T follicular helper cell (primary cell): ENCODE measurements at places on chromosomes 16 and 17.

DNA sequence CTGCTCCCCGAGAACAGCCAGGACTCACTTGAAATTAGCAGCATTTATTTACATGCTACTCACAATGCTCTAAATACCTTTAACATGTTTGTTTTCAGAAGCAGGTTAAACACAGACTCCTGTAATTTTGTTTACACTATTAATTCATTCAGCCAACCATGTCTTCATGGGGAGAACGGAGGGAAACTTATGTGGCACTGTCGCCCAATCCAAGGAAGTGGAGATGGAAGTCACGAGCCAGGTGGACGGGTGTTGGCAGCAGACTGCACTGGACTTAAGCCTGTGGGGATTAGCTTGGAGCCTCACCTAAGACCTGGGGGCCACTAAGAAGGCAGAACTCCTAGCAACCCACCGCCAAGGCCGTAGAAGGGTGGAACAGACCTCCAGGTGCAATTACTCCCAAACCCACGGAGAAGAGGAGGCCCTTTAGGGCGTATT, 8.8 kb upstream of the GFAP start:
- no peak for DNase-seq

GRCh38 chr16:17340804-17341203, 130.0 kb downstream of the XYLT1 start:
- no peak for DNase-seq

DNA sequence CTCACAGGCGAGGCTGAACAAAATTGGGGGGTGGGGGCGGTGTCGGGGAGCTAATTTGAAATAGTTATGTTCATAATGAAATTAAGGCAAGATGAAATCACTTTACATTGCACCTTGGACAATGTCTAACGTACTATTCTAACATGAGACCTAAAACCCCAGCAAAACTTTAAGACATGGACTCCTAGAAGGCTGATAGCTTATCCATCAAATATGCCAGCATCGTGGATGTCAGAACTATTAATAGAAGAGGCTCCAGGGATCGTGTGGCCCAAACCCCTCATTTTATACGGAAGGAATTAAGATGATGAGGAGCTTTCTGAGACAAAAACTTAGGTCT, 279.6 kb downstream of the SOX9 start:
- no peak for DNase-seq

DNA sequence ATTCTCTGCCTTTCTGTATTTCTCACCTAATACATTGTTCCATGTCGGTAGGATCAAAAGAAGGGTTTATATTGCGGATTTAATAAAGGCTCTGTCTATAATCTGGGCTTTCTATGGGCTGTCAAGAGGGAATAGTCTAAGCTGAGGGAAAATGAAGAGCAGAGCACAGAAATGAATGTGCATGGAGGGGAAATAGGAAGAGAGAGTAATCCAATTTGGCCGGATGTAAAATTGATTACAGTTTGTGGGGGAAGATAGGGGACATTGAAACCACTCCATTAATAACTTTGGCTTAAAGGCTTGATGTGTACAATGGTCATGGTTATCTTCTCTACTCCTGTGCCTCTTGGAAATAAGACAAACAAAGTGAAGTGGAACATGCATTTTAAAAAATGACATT, 334.2 kb upstream of the CDH8 start:
- no peak for DNase-seq

DNA sequence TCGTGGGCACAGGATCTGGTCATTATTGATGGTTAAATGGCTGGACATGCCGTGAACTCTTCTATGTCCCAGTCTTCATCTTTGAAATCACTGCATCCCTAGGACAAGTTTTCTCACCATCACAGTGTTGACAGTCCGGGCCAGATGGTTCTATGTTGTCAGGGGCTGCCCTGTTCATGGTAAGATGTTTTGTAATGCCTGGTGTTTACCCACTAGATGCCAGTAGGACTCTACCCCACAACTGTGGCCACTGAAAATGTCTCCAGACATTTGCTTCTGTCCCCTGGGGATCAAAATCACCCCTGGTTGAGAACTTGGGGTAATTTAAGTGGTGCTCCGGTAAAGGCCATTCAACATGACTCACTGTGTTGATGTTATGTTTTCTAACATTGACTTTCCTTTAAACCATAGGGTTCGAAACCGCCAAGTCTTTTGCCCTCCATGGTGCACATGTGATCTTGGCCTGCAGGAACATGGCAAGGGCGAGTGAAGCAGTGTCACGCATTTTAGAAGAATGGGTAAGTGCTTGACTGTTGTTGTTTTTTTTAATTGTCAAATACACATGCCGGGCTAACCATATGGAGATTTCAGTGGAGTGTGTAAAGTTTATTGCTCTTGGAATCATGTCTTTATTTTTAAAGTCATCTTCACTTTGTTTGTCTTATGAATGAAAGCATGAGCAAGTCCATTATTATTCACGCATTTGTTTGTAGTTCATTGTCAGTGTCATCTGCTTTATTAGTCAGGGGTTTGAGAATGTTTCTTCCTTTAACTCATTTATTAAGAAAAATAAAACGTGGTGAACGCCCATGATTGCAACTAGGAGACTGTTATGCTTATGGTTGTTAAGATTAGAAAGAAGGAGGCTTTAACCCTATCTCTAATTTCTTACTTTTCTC, 64.6 kb downstream of the WWOX start:
- DNase-seq = no peak

- no peak for DNase-seq
These were observed 57.2 kb downstream of the SOCS1 start for GRCh38 chr16:11198828-11199227.

GRCh38 chr17:47620503-47621245, 29.0 kb upstream of the KPNB1 start:
- DNase-seq = no peak

DNA sequence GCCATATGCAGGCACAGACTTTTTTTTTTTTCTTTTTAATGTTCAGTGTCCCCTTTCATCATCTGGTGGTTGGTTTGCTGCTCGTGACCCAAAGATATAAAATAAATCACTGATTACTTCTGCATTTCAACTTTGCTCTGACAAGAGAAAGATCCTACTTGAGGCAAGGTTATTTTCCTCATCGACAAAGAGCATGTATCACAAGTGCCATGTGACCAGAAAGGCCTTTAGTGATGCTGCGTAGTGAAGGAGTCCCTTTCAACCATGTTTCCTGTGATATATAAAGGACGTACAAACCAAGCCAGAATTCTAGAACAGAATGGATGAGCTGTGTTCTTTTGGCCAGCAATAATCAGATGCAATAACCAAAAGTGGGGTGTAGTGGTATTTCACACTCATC, 323.4 kb upstream of the PSMD7 start:
- DNase-seq = no peak

GRCh38 chr17:73170324-73170723, 5.5 kb downstream of the SSTR2 start:
- no peak for DNase-seq

GRCh38 chr16:80671281-80671849, 130.6 kb downstream of the DYNLRB2 start:
- DNase-seq = no peak

- no peak for DNase-seq
These were observed 20.4 kb upstream of the TMEM98 start for GRCh38 chr17:32907583-32907982.

GRCh38 chr17:19939993-19940721, 37.5 kb downstream of the AKAP10 start:
- DNase-seq = no peak

GRCh38 chr17:83041305-83041704, 38.1 kb upstream of the METRNL start:
- DNase-seq = no peak

DNA sequence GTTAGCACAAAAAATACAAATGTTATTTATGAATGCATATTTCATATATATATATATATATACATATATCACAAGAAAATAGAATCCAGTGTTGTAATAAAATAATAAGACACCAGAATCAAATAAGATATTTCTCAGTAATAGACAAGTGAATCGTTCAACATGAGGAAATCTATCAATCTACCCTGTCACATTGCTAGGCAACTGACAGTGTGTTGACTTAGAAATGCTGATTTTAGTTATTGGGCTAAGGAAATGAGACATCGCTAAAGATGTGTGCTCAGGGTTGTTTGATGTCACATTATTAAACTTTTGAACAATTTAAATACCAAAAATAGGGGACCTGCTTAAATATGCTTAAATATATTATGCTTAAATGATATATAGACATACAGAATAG, 49.9 kb upstream of the DNAH9 start:
- no peak for DNase-seq

- no peak for DNase-seq
These were observed 26.8 kb upstream of the PIK3R6 start for GRCh38 chr17:8894202-8894671.

- DNase-seq = no peak
These were observed 6.3 kb upstream of the C1QTNF8 start for GRCh38 chr16:1102333-1102700.

DNA sequence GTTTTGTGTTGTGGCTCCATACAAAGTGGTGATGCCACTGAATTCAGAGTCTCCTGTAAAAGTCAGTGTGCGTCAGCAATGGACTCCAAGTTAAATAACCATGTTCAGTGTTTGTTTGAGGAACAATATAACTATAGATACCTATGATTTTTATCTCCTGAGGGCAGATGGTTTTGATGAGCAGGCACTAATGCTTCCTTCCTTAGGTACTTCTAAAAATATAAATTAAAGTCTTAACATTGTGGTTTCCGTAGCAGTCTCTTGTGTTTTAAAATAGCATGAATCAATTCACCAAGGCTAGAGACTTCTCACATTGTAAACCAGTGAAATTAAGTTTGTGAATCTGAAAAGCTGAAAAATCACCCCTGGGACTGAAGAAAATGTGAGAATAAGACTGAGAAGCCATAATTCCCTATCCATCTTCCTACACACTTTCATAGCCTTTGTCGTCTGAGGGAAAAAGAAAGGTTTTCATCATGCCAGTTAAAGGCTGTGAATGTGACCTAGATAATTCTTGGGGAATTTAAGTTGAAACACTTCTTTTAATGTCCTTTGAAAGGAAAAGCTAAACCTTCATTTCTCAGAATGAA, 1502.9 kb downstream of the CDH11 start:
- DNase-seq = no peak

- no peak for DNase-seq
These were observed 3.1 kb downstream of the MAF start for GRCh38 chr16:79597277-79598062.

DNA sequence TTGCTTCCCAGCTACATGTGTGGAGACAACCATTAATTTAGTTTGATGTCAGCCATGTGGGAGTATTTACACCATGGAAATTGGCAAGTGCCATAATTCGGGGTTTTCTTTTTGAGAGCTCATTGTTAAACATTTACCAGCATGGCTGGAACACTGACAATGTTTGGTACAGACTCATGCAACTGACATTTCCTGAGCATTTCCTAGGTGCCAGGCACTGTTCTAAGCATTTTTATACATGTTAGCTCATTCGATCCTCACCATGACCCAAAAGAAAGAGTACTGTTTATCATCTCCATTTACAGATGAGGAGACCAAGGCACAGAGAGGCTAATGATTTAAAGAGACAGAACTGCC, 86.9 kb downstream of the FOXL1 start:
- DNase-seq = no peak

- no peak for DNase-seq
These were observed 20.1 kb upstream of the APRT start for GRCh38 chr16:88831838-88832237.

GRCh38 chr17:13346996-13347762, 254.6 kb downstream of the HS3ST3A1 start:
- no peak for DNase-seq

GRCh38 chr16:82832821-82833220, 206.1 kb downstream of the CDH13 start:
- DNase-seq = no peak

- no peak for DNase-seq
These were observed 20.4 kb downstream of the GAS7 start for GRCh38 chr17:10177913-10178505.
